LHCN-M2 (cell line): ENCODE measurements at places on chromosomes 2 and 18. TPM values are rescaled to one million over a fixed set of nuclear protein-coding genes. Genes with fewer than 3 reads are reported as not detected.
A peak's percentile ranks its signal among the peaks of the same experiment; 100 is the strongest.

The CYP26B1 gene
- total RNA-seq, result 2.1 and 2.3 TPM in 2 replicates

The SCG2 gene
- total RNA-seq, result 10.8 and 12.7 TPM in 2 replicates

The RAB6C gene
- total RNA-seq, result not detected in 2 replicates

DNA sequence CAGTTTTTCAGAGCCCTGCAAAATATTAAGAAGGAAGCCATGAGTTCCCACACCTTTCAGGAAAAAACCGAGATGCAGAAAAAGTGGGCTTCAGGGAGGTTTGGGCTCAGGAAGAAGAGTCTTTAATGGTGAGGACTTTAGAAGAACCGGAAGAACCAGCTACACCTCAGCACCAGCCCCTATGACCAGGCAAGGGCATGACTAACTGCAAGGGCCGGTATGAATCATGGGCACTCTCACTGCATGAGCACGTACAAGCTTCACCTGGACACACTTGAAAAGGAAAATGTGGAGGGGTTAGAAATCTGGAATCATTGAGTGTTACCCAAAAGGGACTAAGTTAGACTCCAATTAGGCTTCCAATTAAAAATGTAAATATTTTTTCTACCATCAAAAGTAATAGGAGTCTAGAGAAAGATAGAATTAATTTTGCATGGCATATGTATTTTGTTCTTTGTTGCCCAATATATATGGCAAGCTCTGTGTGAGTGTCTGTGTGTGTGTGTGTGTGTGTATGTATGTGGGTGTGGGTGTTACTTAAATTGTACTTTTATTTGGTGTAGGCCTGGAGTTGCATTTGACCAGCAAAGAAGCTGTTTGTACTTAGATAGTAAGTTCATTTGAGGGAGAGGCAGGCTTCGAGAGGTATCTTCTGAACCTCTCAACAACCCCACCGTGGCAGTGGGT lies 66.5 kb upstream of the THUMPD2 start:
- DNase-seq, result peak; percentile 7

GRCh38 chr18:59267503-59268126 lies 5.6 kb downstream of the RAX start:
- no peak for DNase-seq
